ENCODE measurements at places on chromosomes 2 and 18.

DNA sequence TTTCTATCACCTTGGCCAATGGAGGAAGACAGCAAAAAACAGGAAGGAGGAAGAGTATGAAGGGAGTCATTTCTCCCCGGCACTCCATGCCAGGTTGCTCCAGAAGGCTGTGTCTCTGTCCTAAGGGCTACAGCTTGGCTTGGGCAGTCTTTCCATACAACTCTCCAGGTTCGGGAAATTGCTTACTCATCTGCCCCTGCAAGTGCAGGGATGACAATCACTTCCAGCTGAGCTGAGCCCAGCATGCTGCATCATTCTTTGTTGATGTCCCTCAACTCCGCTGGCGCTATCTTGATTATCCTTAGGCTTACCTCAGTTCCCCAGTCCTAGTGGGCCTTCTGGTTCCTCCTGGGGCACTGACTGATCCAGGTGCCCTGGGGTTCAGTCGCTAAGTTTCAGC is 86.9 kb upstream of the COPS8 start:
- no peak for DNase-seq

DNA sequence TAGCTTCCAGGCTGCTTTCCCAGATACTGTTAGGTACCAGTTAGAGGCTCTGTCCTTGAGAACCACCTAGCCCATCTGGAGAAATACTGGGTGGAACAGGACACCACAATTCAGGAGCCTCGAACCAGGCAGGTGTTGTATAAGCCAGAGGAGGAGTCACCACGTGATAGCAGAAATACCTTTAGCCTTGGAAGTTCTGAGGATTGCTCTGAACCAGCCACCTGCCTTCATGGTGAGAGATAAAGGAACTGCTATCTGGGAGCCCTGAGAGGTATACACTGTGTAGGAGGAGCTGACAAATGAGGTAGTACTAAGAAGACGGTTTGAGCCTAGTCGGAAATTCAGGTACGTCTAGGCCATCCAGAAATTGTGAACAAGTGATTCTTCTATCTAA is 7.6 kb upstream of the GPBAR1 start:
- no peak for DNase-seq

- DNase-seq: no peak
Observed at GRCh38 chr2:99442837-99443236, 47.0 kb downstream of the REV1 start.

GRCh38 chr2:25276569-25277465 is 64.9 kb downstream of the DNMT3A start:
- no peak for DNase-seq

DNA sequence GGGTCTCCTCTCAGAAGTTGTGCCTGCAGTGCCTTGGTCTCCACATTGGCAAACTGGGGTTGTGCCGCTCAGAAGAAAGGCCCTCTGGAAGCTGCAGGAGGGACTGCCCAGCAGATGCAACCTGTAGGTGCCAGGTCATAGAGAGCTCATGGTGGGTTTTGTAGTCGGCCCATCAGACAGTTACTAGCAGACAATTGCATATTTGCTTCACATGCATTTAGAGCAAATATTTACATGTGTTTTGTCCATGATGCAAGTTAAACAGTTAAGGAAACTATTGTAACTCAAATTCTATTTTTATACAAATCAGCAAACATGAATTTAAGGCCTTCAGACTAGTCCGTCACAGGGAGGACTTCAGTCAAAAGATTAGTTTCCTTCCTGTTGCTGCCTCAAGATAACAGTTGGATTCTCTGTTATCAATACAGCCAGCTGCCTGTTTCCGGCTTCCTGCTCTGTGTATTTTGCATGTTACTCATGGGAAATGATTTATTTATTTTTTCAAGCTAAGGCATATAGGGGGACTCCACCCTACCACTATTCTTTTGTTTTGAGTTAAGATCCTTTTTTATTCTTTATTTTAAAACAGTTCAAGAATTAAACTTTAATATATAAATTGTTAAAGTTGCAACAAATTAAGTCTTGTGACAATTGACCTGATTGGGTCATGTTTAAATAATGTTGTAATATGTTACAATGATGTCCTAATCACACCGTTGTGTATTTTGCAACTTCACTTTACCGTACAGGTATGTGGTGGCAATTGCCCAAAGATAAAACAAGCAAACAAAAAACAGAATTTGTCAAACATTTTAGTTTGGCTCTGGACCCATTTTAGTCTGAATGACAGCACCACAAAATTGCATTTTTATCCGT is 133.5 kb downstream of the SPTBN1 start:
- DNase-seq: no peak

DNA sequence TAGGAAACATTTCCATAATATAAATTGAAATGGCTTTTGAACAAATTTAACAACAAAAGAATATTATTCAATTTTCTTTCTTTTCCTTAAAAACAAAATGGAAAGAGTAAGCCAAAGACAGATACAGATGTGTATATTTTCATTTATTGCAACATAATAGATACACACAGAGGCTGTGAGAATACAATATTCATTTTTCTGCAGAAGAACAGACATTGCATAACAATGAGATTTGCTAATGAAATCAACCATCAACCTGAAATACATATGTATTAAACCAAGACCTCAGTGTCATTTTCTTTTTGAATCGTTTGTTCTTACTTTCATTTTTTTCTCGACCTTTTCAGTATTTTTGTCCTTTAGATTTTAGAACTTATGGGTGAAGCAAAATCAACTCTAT is 95.1 kb downstream of the BAZ2B start:
- DNase-seq: no peak

GRCh38 chr2:75710220-75710576 is 517 bp downstream of the GCFC2 start:
- DNase-seq: no peak

DNA sequence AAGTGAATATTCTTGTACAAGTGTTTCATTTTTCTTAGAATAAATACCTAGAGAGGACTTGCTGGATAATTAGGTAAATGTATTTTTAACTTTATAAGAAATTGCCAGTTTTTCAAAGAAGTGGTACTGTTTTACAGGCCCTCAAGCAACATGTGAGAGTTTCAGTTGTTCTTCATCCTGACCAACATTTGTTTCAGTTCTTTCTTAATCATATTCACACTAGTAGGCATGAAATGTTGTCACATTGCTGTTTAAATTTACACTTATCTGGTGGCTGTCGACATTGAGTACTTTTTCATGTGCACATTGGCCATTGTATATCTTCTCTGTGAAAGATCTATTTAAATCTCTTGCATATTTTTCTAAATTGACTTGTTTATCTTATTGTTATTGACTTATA is 178.1 kb downstream of the ACOXL start:
- DNase-seq: no peak

DNA sequence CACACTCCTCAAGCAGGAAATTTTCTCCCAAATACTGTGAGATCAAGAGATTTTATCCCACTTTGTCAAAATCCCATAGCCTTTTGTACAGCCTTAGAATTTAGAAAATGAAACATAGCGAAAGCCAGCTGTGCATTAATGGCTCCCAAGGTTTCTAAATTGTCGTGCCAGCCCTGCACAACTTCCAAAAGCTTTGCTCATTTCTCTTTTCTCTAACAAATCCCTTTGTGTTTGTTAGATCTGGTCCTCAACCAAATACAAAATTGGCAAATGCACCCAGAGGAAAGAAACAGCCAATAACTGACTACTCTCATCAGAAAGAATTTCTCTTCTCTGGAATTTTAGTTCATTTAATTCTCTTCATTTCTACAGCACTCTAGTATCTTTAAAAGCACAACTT is 361.1 kb downstream of the INSIG2 start:
- DNase-seq: no peak

DNA sequence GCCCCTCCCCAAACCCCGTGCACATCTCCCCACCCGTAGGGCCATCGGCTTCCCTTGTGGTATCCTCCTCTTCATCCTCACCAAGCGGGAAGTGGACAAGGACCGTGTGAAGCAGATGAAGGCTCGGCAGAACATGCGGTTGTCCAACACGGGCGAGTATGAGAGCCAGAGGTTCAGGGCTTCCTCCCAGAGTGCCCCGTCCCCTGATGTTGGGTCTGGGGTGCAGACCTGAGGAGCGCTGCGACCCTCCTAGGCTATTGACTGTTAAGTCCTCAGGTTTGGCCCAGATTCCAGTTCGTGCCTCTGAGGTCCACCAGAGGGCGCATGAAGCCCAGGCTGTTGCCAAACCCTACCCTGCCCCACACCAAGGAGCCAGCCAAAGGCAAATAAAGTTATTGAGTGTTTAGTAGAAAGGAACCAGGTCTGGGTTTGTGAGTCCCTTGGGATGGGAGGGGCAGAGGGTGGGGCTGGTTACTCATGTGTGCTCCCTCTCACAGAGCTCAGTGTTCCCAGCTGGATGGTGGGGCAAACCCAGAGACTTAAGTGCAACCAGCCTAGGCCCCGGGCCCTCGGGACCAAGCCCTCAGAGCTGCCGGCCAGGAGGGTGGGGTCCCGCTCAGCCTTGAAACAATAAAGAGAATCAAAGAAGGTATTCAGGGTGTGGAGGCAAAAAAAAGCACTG is 2.4 kb downstream of the PNKD start:
- DNase-seq: no peak

GRCh38 chr2:219596954-219597551 is 604 bp upstream of the STK11IP start:
- no peak for DNase-seq

DNA sequence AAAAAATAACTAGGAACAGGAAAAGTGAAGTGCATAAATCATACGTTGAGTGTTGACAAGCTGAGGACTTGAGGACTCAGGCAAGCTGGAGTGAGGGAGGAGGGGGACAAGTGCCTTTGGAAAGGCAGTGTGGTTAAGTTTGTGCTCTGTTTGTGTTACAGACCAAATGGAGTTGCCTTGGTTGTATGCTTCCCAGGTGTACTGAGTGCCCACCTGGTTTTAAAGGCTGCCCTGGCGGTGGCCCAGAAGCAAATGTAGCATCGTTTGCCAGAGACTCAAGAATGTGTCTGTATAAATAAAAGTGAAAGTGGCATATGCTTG is 240.9 kb downstream of the PRKCE start:
- no peak for DNase-seq

- no peak for DNase-seq
Observed at GRCh38 chr18:69992776-69993175, 45.1 kb upstream of the CD226 start.

- DNase-seq: no peak
Observed at GRCh38 chr2:232454630-232455029, 1.3 kb upstream of the ALPI start.

DNA sequence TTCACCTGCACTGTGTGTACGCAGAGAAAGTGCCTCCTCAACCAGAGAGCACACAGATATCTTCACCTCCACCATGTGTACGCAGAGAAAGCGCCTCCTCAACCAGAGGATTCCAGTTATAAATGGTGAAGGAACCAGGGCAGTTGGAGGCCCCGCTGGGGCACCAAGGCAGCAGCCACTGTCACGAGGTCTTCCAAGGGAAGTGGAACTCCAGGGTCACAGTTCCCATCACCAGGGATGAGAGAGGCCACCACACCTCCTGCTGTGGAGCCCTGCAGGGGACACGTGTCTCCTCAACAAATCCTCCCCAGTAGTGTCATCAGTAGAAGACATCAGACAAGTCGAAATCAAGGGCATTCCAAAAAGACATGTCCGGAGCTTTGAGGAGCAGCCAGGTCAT is 28.2 kb upstream of the NFATC1 start:
- DNase-seq: no peak

- no peak for DNase-seq
Observed at GRCh38 chr2:230657462-230657861, 55.2 kb upstream of the CAB39 start.

DNA sequence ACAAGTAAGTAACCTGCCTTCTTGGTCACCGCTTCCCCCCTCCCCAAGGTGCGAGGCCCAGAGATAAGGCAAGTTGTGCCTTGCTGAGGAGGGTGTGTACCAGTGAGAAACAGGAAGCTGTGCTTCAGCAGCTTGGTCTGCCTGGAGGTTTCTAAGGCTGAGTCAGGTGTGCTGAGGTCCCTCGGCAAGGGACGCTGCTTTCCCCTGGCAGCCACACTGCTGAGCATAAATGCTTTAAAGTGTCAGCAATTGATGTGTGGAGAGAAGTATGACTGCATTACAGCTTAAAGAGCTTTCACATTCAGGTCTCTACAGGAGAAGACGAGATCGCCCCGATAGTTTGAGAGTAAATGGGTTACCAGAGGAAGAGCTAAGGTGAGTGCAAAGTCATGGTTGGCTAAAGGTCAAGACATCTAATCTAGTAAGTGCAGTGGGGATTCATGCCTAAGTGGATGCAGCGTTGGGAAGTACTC is 86.9 kb downstream of the LIMS1 start:
- DNase-seq: no peak

DNA sequence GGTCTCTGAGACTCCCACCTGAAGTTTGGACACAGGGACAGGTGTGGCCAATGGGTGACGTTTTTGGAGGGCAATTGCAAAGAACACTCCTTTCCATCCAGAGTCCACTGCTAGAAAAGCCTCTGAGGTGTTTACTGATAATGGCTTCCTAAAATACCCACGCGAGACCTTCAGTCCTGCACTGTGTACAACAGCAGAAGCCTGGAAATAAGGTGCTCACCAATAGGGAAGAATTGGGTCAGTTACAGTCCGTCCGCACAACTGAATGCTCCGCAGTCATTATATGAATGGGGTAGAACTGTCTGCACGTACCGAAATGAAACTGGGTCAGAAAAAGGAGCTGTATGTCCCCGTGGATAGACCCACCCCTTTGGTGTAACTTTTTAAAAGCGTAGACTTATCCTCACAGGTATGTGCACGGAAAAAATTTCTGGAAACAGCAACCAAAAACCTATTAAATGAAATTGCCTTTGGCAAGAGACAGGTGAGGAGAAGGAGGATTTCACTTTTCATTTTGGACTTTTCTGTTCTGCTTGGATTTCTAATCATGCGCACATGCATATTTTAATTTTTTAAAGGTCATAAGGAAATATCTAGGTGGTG is 29.4 kb downstream of the SDC1 start:
- no peak for DNase-seq

DNA sequence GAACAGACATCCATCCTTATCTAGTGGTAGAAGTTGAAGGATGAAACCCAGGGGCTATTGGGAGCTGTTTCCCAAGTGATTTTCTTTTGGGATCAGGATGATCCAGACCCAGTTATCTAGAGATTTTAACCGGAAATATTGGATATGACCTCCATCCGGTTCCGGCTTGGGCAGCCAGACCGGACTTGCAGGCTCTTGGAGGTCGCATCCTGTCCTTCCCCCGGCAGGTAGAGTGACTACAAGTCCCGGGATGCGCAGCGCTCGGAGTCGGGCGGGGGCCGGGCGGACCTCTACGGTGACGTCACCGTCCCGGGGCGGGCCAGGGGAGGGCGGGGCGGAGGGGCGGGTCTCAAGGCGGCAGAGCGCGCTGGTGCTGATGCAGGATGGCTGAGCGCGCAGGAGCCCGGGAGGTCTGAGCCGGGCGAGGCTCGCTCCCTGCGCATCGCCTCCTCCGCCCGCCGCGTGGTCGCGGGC is at the start of gene KIF5C:
KIF5C (plus strand) TSS at position 360 of the 474 bp plus-strand sequence. CDS start 391 bp downstream, outside the sequence.
- DNase-seq: no peak

GRCh38 chr2:146024212-146024743 is 1504.4 kb upstream of the ZEB2 start:
- DNase-seq: no peak

DNA sequence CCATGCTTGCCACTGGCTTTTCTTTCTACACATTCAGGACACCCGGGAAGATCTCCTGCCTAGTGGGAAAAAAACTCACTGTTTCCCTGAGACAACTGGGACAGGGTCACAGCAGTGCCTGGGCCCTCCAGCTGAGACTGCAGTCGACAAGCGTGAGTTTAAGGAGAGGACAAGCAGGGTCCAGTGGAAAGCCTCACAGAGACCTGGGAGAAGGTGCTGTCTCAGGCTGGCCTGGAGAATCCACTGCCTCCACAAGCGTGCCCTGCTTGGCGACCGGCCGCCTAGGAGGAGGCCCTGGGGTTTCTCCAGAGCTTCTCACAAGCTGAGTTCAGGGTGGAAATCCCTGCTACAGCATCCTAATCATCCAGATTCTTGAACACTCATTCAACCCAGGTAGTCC is 519.6 kb upstream of the RAB6C start:
- no peak for DNase-seq

Measured in iPS DF 6.9 (cell line).